ENCODE measurements at places on chromosomes 1 and 21.

- DNase-seq = no peak
Measured at GRCh38 chr1:34342334-34342733, 165.6 kb downstream of the C1orf94 start.

GRCh38 chr1:198747127-198747526 lies 108.3 kb downstream of the PTPRC start:
- no peak for DNase-seq

- DNase-seq = no peak
Measured at GRCh38 chr1:24506691-24507381, 4.2 kb downstream of the RCAN3 start.

DNA sequence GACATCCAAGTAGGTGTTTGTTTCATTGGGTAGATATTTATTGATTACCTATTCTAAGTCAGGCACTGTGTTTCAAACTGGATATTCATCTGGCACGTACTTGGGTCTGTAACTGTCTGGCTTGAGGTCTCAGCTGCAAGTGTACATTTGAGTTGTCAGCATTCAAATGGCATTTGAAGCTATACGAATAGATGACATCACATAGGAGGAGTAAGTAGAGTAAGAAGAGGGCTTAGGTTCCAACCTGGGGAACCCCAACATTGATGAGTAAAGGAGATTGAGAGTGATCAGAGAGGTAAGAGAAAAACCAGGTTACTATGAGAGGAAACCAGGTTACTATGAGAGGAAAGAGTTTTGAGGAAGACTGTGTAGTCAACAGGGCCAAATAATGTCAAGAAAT lies 30.7 kb downstream of the ZNF684 start:
- DNase-seq = no peak

DNA sequence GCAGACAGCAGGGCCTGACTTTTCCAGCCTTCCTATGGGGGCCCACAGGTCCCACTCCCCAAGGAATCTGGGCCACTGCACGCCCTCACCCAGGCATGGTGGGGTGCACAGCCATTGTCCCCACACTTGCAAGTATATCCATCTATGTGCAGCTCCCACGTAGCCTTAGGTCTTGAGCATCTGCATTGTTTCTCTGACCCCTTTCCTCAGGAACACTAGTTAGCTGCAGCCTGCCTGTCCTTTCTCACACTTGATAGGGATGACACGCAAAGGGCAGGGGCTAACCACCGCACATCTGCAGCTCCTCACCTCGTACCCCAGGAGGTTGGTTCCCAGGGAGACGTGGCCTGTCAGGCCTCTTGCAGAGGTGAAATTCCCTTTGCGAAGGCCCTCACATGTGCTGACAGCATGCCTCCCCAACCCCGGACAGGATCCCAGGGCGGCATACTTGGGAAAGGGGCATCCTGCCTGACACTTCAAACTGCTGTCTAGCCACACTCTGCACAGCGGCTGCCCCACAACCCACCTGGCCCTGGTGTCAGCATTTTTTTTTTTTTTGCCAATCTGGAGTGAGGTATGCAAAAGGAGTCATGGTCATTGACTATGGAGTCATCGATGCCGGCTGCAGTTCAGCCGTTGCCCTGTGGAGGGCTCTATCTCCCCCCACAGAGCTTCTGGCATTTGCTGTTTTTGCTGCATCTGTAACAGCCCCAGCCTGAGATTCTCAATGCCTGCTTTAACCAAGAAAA lies 5.0 kb downstream of the JMJD4 start:
- peak; percentile 42 for DNase-seq

GRCh38 chr1:246681900-246682895 lies 42.0 kb upstream of the SCCPDH start:
- no peak for DNase-seq

- DNase-seq = peak; percentile 47
Measured at GRCh38 chr1:7680207-7680954, 90.7 kb upstream of the VAMP3 start.

- DNase-seq = no peak
Measured at GRCh38 chr1:14254251-14254650, 344.2 kb upstream of the KAZN start.

DNA sequence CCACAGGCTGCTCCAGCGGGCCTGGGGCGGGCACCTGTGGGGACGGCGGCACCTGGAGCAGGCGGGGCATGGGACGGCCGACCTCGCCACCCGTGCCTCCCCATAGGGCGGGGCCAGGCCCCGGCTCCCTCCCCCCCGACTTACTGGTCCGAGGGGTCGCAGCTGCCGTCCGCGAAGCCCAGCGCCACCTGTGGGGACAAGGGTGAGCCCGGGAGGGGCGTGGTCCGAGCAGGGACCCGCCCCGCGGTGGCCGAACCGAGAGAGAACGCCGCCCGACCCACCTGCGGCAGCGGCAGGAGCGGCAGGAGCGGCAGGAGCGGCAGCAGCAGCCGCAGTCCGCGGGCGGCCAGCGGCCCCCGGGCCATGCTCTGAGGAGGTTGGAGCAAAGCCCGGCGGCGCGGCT lies at the start of gene TMEM52:
Gene TMEM52, minus strand, starts transcription at position 379 of the 403 bp plus-strand sequence. Its CDS starts 14 bp downstream, at position 365.
- DNase-seq = no peak

DNA sequence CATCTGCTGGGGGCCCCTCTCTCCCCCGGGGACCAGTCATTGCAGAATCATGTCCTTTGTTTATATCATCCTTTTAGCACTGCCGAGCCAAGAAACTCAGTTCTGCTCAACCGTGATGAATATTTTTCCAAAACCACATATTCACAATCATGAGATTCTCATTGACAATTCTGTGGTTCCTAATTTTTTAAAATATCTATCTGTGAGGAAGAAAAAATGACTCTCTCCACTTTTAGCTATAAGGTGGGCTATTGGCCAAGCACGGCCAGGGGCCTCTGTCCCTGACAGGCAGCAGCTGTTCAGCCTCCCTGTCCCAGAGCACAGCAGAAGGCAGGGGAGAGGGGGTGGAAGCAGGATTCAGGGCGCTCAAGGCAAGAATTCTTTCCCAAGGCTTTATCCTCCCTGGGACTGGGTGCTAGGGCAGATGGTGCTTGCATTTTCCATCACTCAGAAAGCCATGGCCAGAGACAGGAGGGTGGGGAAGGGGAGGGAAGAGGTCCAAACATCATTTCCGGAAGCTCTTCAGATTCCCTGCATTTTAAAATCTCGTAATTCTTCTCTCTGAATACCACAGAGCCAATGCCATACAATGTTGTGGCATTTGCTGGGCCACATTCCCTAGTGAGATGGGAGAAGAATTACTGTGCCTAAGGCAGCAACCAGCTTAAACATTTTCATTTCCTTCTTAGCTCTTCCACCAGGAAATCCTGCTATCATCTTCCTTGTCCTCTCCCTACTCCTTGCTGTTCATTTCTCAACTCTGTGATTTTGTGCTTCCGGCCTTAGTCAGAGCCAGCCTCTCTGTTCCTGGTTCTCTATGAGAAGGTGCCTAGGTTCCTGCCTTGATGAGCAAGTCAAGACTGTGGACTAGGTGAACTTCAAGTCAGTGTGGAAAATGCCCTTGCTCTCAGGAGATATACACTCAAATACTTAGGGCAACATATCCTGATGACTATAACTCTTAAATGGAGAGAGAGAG lies 60.3 kb downstream of the KCNJ6 start:
- no peak for DNase-seq

DNA sequence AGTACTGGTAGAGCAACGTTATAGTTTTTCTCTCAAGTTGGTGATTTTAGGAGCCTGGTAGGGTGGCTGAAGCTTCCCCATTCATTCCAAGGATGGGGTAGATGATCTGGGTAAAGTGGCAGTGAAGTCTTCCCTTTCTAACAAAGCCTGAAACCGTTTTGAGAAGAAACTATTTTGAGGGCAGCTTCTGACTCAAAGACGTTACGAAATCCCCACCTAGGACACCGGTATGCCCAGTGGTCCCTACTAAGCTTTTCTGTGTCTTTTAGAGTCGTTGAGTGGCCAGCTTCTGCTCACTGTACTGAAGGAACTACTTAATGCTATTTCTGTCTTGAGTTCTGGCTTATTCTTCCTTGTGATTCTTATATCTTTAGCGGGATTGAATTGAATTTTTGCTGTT lies 1.4 kb downstream of the WDTC1 start:
- DNase-seq = no peak

Data from stimulated activated CD4-positive, alpha-beta T cell treated with anti-CD3 and anti-CD28 coated beads, Interleukin-15, amount 100 ng/mL, for 1 hour (primary cell).